Renal cortex interstitium (tissue), 15 donors: ENCODE measurements at places on chromosomes 4 and X.

DNA sequence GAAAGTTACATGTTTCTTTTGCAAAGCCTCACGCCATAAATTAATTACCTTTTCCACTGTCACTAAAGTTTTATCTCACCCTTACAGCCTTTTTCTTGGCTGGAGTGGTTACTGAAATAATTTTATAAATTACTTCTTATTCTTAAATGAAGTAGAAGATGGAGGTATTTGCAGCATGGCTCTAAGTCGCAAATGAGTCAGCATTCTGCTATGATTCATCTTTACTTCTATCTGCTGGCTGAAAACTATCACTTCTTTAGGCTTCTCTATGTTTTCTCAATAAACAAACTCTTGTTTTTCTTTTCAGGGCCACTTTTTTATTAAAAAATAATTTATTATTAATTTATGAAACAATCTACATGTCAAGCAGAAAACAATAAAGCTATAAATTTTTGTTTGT lies 210.2 kb upstream of the GYPA start:
- DNase-seq, result no peak

DNA sequence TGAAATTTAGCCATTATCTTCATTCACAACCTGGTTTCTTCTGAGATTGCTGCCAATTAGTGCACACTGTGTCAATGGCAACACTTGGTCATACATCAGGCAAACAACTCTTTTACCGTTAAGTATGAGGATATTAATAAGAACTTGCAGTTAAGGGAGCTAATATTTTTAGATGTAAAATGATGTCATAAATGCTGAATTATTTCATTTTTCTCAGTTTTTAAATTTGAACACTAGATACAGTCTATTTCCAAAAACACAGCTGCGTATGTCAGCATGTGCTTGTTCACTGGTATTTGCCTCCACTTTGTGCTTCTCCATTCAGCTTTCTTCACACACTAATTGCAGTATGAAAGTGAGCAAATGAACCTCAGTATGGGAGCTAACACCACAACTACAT lies 1.6 kb downstream of the KLHL13 start:
- DNase-seq, result no peak

DNA sequence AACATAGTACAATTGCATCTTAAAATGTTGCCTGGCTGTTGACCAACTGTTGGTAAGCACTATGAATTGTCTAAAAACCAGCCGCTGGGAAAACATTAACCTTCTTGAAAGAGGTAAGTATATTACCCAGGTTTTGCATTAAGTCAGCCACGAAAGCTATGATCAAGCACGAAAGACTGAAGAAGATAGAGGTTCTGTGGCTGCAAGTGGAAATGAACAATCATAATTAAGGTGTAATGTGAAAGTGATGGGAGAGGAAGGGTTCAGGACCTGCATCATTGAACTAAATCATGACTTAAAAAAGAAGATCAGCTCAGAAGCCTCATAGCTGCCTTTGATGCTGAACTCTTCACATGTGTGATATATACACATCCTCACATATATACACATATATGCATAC lies 341.0 kb downstream of the NR3C2 start:
- no peak for DNase-seq

- no peak for DNase-seq
Measured at GRCh38 chr4:30722359-30723200, 2.4 kb downstream of the PCDH7 start.

DNA sequence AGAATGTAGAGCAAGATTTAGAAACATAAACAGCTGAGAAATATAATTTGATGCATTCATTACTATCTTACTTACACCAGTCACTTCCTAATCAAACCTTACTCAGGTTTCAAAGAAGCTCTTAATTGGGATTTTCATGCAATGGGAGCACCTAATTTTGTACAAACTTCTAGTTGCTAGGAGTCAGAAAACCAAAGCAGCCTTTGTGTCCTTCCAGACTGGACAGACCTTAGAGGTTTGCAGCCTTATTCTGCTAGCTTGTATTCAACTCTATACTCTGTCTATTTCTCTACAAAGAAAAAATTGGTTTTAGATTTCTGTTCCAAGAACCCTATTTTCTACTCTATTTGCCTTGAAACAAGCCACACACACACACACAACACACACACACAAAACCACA lies 19.4 kb downstream of the GABRA2 start:
- DNase-seq, result no peak

GRCh38 chr4:76430519-76431388 lies 4.3 kb upstream of the SHROOM3 start:
- DNase-seq, result no peak
